CD4-positive, alpha-beta T cell (primary cell): ENCODE measurements at places on chromosomes 5 and 9. TPM values are rescaled to one million over a fixed set of nuclear protein-coding genes. Genes with fewer than 3 reads are reported as not detected.

DNA sequence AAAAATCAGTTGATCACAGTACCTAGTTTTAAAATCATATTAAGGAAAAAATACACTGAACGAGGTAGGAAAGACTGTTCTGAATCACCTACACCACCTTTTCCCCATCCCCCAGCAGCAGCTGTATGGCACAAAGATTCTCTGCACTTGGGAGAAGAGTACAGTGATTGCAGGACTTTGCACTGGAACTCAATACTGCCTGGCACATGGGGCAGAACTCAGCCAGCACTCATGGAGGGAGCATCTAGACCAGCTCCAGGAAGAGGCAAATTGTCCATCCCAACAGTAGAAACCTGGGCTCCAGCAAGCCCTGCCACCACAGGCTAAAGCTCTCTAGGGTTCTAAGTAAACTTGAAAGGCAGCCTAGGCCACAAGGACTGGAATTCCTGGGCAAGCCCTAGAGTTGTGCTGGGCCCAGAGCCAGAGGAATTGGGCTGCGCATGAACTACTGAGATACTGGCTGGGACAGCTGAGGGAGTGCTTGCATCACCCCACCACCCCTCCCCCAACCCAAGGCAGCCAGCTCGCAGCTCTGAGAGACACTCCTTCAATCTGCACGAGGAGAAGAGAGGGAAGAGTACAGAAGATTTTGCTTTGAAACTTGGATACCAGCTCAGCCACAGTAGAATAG is 654.4 kb upstream of the CDH6 start:
- no peak for DNase-seq

SLC6A19 gene
- not detected for total RNA-seq

- no peak for DNase-seq
Observed at GRCh38 chr9:17614250-17614649, 35.4 kb downstream of the SH3GL2 start.

MAMDC2 gene
- not detected for total RNA-seq

DNA sequence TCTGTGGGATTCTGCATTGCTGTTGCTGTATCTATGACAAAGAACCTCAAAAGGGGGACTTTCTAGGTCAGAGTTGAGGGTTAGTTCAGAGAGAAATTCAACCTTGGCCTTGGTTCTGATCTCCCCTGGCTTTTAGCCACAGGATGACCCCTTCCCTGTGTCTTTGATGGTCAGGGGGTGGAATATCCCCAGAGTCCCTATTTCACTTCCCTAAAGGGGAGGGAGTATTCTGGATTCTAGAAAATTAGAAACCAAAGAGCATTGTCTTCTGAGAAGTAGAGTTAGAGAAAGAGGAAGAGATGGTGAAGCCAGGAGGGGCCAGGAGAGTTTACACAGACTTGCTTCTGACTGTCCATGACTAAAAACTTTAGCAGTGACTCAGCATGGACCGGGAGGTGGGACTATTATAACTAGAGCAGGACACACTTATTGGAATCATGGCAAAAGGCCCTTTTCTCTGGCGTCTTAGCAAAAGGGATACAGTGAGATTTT is 56.2 kb upstream of the LPAR1 start:
- DNase-seq, result no peak

DNA sequence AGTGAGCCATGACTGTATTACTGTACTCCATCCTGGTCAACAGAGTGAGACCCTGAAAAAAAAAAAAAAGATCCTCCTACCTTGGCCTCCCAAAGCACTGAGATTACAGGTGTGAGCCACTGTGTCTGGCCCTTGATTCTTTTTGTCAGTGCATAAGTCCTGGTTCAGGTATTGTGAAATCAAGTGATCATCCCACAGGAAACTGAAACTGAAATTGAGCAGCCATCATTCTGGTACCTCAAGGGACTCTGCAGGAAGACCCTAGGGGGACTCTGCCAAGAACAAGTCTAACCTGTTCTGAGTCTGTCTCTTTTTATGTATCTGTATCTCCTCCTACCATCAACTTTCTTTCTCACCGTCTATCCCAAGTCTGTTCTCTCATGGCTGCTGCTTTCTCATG is 1.9 kb upstream of the DCAF10 start:
- DNase-seq, result no peak

GRCh38 chr5:38433160-38433861 is 123.1 kb downstream of the LIFR start:
- DNase-seq, result no peak

ZNF454 gene
- not detected for total RNA-seq

MTX3 gene
- total RNA-seq, result 26.5 TPM

DNA sequence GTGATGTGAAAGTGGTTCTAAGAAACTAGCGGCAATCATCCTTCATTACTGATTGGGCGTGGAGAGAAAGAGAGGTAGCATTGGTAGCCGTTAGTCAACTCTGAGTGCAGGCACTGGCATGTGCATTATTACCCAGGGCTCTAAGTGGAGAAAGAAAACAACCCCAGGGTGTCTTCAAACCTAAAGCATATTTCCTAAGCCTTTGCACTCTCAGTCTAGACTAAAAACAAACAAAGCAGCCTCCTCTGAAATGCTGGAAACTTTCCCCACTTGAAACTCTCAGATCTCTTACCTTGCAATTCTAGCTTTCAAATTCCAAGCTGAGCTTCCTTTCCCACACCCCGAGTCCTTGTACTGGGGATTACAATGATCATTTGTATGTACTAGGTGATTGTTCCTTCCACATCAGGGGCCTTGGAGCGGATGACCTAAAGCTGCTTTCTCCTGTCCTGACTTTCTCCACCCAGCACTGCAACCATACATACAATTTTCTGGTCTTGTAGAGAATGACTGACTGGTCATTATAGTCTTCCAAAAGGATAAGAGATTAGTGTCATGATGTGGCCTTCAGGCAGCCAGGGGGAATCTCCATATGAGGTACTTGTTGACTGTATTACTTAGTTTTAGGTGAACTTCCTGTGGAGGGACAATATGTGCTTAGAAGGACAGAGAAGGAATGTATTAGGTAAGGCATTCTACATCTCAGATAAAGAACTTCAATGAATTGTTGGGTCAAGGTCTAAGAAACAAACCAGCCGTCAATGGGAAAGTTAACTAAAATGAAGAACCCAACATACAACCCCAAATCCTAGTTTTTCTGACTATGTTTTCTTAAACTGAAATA is 98.3 kb upstream of the CDKN2B start:
- no peak for DNase-seq

ACTBL2 gene
- not detected for total RNA-seq

DNA sequence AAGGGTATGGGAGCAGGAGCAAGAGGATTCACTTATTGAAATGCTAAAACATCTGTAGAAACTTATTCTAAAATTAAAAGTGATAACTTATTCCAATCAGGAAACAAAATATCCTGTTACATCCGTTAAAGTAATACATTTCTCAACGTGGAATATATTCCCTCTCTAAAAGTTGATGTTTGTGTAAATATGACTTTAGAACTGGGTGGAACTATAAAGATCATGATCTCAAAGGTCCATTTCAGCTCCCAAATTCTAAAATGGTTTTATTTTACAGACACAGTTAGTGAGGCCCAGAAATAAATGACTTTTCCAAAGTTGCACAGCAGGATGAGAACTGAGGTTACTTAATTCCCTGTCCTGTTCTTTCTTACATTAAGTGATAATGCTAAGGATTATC is 21.1 kb downstream of the ISOC1 start:
- DNase-seq, result no peak

NXNL2 gene
- total RNA-seq, result not detected

CCNI2 gene
- 8.8 TPM for total RNA-seq

DNA sequence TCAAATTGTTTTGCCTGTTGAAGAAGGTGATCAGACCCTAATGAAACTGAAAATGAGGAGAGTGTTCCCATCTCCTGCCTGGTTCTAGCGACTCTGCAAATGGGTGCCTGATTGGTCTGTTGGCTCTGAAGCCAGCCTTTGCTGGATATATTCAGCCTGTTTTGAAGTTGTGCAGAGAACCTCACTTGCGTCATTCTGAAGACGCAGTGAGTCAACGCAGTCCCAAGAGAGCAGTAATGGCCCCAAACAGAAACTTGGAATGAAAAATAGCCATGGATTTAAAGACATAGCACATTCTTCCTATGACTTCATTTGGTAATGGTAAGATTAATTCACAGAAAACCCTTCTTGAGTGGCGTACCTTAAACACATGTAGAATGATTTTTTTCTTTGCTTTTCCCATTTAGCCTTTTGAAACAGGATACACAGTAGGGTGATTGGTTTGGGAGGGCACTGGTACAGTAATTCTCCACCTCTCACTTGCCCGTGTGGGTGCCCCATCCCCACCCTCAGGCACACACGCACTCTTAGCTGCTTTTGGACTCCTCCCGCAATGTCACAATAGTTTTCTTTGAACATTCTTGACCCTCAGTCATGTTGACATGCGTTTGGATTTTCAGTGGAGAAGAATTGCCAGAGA is 54.1 kb upstream of the ABL1 start:
- DNase-seq, result no peak

DNA sequence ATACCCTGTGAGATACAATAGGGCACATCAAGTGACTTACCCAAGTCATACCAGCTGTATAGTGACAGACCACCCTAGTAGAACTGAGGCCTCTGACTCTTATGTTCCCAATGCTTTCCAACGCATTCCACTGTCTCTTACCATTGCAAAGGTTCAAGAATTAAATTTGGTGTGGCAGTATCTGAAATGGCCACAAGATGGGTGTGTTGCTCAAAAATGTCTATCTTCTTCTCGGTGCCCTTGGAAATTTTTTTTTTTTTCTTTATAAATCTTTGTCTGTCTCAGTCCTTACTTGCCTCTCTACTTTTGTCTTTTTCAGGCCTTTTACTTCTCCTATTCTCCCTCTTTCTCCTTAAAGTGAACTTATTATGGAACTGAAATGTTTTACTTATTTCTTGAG is 48.4 kb downstream of the GPR21 start:
- peak; percentile 50 for DNase-seq

IL5 gene
- not detected for total RNA-seq

DNA sequence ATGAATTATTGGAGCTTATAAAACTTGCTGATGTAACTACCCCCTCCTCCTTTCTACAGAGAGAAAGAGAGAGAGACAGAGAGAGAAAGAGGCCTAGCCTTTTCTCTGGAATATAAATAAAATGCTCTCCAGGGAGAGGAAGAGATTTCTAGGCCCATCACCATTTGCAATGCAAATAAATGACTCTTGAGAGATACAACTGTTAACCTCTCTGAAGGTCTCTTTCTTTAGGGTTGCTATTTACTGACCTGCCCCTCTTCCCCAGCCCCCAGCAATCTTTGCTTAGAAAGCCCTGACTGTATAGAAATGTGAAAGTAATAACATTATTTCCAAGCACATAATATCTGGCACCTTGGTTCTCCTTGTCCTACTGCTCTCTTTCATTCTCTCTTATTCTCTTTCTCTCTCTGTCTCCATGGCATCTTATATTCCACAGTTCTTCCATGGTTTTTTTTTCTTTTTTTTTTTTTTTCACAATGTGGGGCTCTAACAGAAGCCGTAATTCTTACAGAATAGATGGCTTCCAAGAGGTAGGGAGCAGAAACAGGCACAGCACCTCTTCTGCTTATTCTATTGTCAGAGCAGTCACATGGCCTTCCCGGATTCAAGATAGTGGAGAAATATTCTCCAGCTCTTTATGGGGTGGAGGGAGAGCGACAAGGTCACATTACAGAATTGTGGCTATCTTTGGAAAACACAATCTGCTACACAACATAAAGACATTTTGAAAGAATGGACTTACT is 1087.9 kb upstream of the NUDT12 start:
- no peak for DNase-seq

GRCh38 chr5:180596115-180596667 is 4.9 kb upstream of the SCGB3A1 start:
- DNase-seq, result no peak

GRCh38 chr9:93264338-93265125 is 80.6 kb downstream of the WNK2 start:
- DNase-seq, result no peak

TJP2 gene
- total RNA-seq, result 6.3 TPM

ADAMTS13 gene
- total RNA-seq, result 2.2 TPM

DNA sequence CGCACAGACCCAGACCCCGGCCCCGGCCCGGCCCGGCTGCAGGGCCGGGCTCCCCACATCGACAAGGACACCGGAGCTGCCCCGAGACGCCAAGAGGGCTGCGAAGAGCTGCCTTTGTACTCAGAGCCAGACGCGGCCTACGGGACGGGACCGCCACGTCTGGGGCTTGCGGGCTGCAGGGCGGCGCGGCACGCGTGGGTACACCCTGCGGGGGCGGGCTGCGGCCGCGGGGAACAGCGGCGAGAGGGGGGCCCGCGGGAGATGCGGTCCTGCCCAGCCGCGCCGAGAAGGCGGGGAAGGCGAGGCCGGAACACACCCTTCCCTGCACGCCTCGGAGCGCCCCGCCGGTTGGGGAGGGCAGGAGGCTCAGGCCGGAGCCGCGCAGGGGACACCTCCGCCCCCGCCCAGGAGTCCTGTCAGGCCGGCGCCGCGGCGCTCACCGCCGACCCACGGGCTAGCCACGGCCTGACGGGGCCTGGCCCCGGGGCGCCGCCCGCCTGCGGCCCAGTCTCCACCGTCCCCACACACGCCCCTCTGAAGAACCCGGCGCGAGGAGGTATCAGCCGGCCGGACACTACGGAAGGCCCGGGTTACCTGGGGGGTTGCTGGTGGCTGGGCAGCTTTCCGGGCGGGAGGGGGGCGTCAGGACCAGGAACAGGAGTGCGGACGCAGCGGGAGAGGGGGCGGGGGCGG is 478 bp downstream of the RAB14 start:
- DNase-seq, result peak; percentile 36

DNA sequence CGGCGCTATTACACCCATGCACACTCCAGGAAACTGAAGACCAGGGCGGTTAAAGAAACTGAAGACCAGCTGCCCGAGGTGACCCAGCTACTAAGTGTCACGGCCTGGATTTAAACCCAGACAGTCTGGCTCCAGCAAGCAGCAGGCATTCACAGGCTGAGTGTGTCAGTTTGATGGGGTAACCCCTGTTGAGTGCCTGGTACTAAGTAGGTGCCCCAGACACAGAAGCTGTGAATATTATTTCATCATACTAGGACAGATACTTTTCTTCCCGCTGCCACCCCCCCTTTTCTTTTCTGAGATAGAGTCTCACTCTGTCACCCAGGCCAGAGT is 7.3 kb downstream of the ENG start:
- no peak for DNase-seq

GRCh38 chr5:151155775-151156506 is 1.6 kb downstream of the ANXA6 start:
- DNase-seq, result no peak
